SJCRH30 (cell line): ENCODE measurements at places on chromosomes 4 and X.
A peak's percentile ranks its signal among the peaks of the same experiment; 100 is the strongest.

- no peak for DNase-seq
- H3K27me3 ChIP-seq = no peaks in the 10 kb centered on the region
- no peak overlapping the region for H3K27ac ChIP-seq
Measured at GRCh38 chr4:162164906-162165510, 1.2 kb upstream of the FSTL5 start.

GRCh38 chrX:39174772-39175417 is 373.6 kb downstream of the MID1IP1 start:
- H3K4me3 ChIP-seq = no peak overlapping the region
- no peak overlapping the region for H3K27ac ChIP-seq
- no peaks in the 10 kb centered on the region for H3K36me3 ChIP-seq
- H3K4me1 ChIP-seq = no peaks in the 10 kb centered on the region
- no peak for DNase-seq
- no peaks in the 10 kb centered on the region for H3K27me3 ChIP-seq

- peaks cover 10% of the 10 kb centered on the region for H3K4me1 ChIP-seq
- H3K27me3 ChIP-seq = no peaks in the 10 kb centered on the region
- no peak for DNase-seq
- no peak overlapping the region for H3K4me3 ChIP-seq
- H3K27ac ChIP-seq = no peak overlapping the region
- no peaks in the 10 kb centered on the region for H3K36me3 ChIP-seq
Measured at GRCh38 chr4:107746161-107746560, 26.1 kb upstream of the PAPSS1 start.

GRCh38 chrX:48823053-48823452 is 3.3 kb upstream of the ERAS start:
- H3K27ac ChIP-seq = no peak overlapping the region
- H3K36me3 ChIP-seq = no peaks in the 10 kb centered on the region
- no peaks in the 10 kb centered on the region for H3K4me1 ChIP-seq
- no peaks in the 10 kb centered on the region for H3K27me3 ChIP-seq

DNA sequence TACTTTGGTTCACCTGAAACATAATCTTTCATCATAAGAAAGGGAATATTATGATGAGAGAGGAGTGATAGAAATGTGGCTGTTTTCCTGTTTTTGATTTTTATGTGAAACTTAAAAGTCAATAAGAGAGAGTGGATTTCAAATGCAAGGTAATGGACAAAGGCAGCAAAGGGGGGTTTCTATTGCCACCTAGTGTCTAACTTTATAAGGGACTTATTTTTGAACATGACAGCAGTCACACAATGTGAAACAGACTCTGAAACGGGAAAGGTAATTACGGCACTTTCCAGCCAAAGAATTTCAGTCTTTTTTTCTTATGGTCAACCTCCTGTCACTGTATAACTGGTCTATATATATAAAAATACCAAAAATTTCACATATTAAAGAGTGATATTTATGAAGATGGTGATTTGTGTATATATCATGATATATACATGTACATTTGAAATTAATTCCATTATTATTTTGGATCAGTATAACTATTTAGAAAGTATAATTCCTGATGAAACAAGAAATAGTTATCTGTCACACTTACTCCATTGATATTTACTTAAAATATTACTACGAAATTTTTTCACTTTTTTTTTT is 127.1 kb downstream of the FBXO8 start:
- H3K27ac ChIP-seq = no peak overlapping the region
- no peak overlapping the region for H3K4me3 ChIP-seq
- H3K36me3 ChIP-seq = no peaks in the 10 kb centered on the region

DNA sequence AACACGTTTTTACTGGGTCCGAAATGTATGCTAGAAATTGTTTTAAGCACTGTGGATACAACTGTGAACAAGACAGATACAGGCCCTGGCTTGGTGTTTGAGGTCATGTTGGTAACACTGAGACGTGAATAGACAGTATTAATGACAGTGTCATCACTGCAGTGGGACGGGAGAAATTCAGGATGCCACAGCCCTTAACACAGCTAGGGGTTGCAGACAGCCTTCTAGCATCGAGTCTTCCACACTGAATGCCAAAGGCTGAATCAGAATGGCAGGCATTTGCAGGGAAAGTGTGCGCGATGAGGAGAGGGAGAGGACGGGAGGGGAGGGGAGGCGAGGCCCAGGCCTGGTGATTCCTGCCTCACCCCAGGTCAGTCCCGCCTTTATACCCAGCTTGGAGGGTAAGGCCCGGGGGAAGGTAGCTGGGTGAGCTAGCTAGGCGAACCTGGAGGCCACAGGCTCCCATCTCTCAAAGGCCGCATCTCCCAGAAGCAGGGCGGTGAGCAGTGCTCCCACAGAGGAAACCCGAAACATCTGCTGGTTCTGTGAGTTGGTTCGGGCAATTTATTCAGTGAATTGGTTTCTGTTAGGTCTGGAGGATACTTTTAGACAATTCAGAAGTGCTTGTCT is 44.1 kb upstream of the CLDN24 start:
- no peak overlapping the region for H3K27ac ChIP-seq
- no peaks in the 10 kb centered on the region for H3K4me1 ChIP-seq
- no peaks in the 10 kb centered on the region for H3K27me3 ChIP-seq
- H3K36me3 ChIP-seq = no peaks in the 10 kb centered on the region
- DNase-seq = no peak
- no peak overlapping the region for H3K4me3 ChIP-seq

- H3K27me3 ChIP-seq = no peaks in the 10 kb centered on the region
- no peak overlapping the region for H3K27ac ChIP-seq
- no peaks in the 10 kb centered on the region for H3K4me1 ChIP-seq
- no peak overlapping the region for H3K4me3 ChIP-seq
- DNase-seq = no peak
Measured at GRCh38 chr4:78543424-78544125, 8.0 kb upstream of the ANXA3 start.

DNA sequence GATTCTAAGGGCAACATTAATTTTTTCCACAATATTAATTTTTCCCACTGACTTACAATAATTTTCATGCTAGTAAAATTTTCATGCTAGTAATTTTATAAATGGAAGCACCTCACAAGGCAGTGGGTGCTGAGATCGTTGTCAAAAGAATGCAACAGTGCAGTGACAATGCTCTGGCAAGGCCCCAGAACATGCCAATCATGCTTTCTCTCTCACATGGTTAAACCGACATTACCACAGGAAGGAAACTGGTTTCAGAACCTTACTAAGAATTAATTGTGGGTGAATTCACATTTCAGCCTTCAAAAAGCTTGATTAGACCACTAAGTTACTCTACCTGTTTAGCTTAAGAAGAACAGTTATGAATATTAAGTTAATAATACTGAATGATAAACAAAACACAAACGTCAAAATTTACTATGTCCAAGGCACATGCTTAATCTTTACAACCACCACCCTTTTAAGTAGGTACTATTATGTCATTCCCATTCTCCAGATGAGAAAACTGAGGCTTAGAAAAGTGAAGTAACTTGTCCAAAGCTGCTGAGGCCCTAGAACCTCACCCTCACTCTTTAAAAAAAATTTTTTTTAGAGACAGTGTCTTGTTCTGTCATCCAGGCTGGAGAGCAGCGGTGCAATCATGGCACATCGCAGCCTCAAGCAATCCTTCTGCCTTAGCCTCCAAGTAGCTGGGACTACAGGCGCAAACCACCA is 10.0 kb upstream of the OPHN1 start:
- no peak overlapping the region for H3K27ac ChIP-seq
- DNase-seq = no peak
- peaks cover 11% of the 10 kb centered on the region for H3K4me1 ChIP-seq
- no peaks in the 10 kb centered on the region for H3K36me3 ChIP-seq
- no peaks in the 10 kb centered on the region for H3K27me3 ChIP-seq
- H3K4me3 ChIP-seq = no peak overlapping the region

DNA sequence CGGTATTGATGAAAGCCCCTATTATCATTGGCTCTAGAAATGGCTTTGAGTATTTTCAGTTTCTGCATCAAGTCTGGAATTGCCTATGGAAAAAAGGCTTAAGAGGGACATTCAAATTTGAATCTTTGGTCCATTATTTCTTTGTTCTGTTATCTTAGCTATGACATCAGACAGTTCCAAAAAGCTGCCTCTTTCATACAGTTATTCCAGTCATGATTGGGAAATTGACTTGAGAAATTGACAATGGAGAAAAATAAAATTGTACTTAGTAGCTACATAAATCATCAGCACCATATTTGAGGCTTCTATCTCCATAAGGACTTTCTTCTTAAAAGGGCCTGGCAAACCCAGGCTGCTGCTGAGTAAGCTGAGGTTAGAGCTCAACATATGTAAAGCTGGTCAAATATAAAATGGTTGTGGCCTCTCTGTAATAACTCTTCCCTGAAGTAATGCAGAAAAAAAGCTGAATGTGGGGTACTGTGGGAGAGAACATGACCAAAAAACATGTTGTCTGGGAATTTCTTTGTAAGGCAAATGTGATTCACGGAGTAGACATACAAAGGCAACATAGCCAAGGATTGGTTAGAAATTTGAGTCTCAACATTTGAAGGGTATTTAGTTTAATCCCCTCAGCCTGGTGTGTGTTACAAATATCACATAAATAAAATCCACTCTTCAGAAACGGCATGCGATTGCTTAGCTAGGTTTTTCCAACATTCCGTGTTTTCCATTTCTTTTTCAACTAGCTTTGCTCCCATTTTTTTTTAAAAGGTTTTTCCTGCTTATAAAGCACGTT is 100.9 kb downstream of the LNX1 start:
- H3K27ac ChIP-seq = no peak overlapping the region; the same call in 1 of the 2 replicates
- peak overlapping the region; percentile 22 for H3K4me3 ChIP-seq
- peaks cover 12% of the 10 kb centered on the region for H3K4me1 ChIP-seq
- H3K36me3 ChIP-seq = no peaks in the 10 kb centered on the region
- peak; percentile 55 for DNase-seq

DNA sequence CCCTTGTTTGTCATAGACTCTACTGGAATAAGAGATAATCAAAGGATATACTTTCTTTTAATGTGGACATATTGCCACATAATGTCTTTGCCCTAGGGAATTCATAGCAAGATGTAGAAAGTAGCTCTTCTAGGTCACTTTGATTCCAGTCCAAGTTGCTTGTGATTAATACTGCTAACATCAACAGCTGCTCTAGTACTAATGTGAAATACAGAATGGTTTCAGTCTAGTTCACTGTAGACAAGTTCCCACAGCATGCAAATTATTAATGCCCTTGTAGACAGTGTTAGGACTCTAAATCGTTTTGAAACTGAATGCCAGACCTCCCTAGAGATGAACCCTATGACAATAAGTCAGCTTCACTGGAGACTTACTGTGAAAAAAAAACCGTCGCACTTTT is 494.6 kb upstream of the ATOH1 start:
- H3K4me3 ChIP-seq = no peak overlapping the region
- H3K27ac ChIP-seq = no peak overlapping the region
- no peaks in the 10 kb centered on the region for H3K27me3 ChIP-seq
- no peaks in the 10 kb centered on the region for H3K4me1 ChIP-seq
- no peak for DNase-seq
- no peaks in the 10 kb centered on the region for H3K36me3 ChIP-seq

DNA sequence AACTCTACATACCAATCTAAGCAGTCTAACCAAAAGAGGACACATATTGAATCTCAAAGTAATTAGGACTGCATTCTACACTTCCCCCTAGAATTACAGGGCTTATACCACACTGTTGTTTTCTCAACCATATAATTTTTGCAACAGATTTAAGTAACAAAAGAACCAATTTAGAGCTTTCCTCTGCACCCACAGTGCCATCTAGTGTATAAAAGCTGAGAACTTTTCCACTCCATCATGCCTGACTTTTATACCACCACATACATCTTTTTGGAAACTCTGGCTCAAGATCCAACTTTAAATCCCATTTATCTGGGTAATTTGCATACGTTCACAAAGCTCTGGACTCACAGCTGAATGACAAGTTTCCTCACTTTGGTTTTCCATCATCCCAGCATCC is 99.5 kb downstream of the EFHC2 start:
- no peak overlapping the region for H3K4me3 ChIP-seq
- no peaks in the 10 kb centered on the region for H3K27me3 ChIP-seq
- no peak overlapping the region for H3K27ac ChIP-seq
- H3K4me1 ChIP-seq = no peaks in the 10 kb centered on the region
- H3K36me3 ChIP-seq = no peaks in the 10 kb centered on the region

GRCh38 chrX:40108162-40108958 is 10.6 kb upstream of the BCOR start:
- peak; percentile 30 for DNase-seq
- no peaks in the 10 kb centered on the region for H3K36me3 ChIP-seq
- H3K4me1 ChIP-seq = no peaks in the 10 kb centered on the region
- H3K4me3 ChIP-seq = peak overlapping the region; percentile 67
- no peaks in the 10 kb centered on the region for H3K27me3 ChIP-seq
- peak overlapping the region; percentile 99 for H3K27ac ChIP-seq

DNA sequence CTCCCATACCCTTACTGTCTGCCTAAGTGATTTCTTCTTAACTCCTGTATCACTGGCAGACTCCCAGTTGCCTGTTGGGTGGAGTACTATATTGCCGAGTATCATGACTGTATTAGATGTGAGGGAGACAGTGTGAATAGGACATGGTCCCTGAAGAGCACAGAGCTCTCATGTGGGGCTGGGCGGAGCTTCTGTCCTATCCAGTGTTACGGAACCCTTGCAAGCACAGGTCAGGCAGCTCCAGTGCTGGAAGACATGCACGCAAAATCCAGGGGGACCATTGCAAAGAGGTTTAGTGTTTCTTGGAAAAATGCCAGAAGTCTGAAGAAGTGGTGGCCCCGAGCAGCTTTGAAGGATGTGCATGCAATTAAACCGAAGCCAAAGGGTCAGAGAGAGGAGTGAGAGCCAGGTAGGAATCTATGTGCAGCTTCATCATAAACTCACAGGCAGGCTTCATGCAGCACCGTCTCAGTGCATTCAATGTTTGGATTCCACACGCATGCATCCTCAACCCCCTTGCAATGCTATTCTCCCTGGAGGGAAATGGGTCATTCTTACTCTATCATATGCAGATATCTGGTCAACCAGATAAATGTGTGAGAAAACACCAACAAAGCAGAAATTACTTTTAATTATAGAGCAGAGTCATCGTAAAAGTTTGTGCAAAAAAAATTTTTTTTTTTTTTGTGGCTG is 49.7 kb upstream of the DHRSX start:
- no peak overlapping the region for H3K27ac ChIP-seq
- H3K27me3 ChIP-seq = no peaks in the 10 kb centered on the region
- no peak overlapping the region for H3K4me3 ChIP-seq
- peaks cover 13% of the 10 kb centered on the region for H3K4me1 ChIP-seq

GRCh38 chrX:40176351-40177116 is 78.8 kb upstream of the BCOR start:
- DNase-seq = peak; percentile 50
- 0 out of 2 replicates have a peak, but pooled peaks cover 6% of the 10 kb centered on the region for H3K4me1 ChIP-seq
- peak overlapping the region; percentile 85 for H3K4me3 ChIP-seq

- H3K4me3 ChIP-seq = no peak overlapping the region
- H3K27ac ChIP-seq = no peak overlapping the region
- no peak for DNase-seq
Measured at GRCh38 chr4:2272026-2272827, 10.3 kb upstream of the MXD4 start.

DNA sequence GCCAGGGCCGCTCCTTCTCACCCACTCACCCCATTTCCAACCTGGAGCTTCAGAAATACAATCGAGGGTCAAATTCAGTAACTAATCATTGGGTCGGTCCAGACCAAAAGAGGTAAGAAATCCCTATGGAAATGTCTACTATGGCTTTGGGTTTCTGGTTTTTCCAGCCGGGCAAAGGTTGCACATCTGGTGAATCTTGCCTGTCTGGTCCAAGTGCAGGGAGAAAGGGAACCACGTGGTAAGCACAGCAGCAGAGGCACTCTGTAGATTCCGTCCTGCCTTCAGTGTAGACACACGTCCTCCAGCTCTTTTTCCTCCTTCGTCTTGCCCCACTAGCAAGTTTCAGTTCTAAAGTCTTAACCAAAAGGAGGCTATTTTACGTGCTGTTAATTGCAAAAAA is 218.0 kb upstream of the JADE1 start:
- no peak for DNase-seq
- H3K4me1 ChIP-seq = peaks cover 7% of the 10 kb centered on the region; the same call in 1 of the 2 replicates
- 0 out of 2 replicates have a peak, but pooled peaks cover 6% of the 10 kb centered on the region for H3K36me3 ChIP-seq
- no peak overlapping the region for H3K27ac ChIP-seq
- no peak overlapping the region for H3K4me3 ChIP-seq
